ENCODE measurements at places on chromosomes 16 and 17.
A peak's percentile ranks its signal among the peaks of the same experiment; 100 is the strongest.

GRCh38 chr17:42072323-42073187 is 22.2 kb upstream of the C17orf113 start:
- DNase-seq = no peak

- DNase-seq = no peak
These were observed 59.6 kb downstream of the ANKFY1 start for GRCh38 chr17:4204190-4204589.

DNA sequence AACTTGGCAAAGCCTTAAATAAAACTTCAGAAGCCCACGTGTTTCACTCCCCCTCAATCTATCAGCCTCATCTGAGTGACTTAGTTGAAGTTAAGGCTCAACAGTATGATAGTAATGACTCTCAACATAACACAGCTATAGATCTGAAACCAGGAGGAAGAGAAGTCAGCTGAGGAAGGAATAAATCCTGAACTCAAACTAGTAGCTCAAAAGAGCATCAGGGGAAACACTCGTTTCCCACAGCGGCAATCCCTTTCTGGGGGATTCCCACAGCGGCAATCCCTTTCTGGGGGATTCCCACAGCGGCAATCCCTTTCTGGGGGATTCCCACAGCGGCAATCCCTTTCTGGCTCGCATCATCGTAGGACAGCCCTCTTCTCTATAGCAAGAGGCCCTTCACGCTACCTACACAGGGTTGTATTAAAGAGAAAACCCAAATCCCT is 56.8 kb downstream of the ZZEF1 start:
- DNase-seq = no peak

DNA sequence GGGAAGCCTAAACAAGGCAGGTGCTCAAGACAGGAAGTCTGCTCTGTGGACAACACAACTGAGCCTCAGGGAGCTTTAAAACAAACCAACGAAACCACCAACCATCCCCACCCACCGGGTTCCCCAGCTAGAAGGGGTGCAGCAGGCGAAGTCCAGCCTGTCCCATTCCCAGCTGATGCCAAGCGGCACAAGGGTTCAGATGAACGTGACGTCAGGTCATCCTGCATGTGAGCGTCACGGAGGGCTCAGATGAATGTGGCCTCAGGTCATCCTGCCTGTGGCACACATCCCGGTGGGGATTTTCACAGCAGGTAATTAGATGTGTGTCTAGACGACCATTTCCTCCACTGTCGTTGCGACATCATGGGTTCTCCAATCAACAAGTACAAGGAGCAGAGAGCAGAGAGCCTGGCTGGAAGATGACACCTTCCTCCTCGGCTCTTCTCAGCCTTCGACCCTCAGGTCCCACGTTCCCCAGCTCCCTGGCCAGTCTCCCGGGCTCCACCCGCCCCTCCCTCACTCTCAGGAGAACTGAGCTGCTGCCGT is 246.5 kb downstream of the FOXL1 start:
- DNase-seq = no peak

GRCh38 chr17:6669479-6670212 is 18.1 kb downstream of the C17orf100 start:
- DNase-seq = no peak

GRCh38 chr17:32142038-32142856 is at the start of gene RHOT1:
TSS of gene RHOT1 (plus strand) at chr17:32142502. CDS start at chr17:32142693, 191 bp downstream.
- DNase-seq = peak; percentile 64

- no peak for DNase-seq
These were observed 23.8 kb upstream of the EIF1 start for GRCh38 chr17:41664587-41665565.

DNA sequence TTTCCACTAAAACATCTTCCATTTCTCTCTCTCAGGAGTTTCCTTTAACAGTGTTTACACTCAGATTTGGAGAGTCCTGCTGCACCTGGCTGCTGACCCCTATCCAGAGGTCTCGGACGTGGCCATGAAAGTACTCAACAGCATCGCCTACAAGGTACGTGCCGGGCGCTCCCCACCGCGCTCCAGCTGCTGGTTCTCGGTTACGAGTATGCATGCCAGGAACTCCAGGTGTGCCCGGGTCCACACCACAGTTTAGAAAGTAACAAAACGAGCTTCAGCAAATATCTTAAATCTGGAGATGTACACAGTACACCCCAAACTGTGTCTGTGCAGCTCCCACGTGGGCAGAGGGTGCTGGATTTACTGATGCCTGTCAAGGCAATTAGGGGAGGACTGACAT is 82.9 kb upstream of the CHMP6 start:
- no peak for DNase-seq

GRCh38 chr17:2023692-2024571 is 1.2 kb downstream of the RTN4RL1 start:
- DNase-seq = peak; percentile 64

DNA sequence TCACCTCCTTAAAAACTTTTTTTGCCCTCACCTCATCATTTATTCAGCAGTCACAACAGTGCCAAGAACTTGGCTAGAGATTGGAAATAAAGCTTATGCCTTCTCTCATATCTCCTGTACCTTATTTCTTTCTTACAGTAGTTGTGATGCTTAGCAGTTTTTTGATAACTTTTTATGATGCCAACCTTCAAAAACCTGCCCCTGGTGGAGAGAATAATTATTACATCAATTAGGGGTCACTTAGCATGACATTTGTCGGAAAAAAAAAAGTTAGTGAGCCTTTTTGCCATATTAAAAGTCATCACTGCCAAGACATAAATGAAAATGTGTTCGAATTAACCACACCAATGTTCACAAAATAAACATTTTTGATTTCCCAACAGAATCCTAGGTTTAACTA is 296.6 kb downstream of the WWOX start:
- no peak for DNase-seq

DNA sequence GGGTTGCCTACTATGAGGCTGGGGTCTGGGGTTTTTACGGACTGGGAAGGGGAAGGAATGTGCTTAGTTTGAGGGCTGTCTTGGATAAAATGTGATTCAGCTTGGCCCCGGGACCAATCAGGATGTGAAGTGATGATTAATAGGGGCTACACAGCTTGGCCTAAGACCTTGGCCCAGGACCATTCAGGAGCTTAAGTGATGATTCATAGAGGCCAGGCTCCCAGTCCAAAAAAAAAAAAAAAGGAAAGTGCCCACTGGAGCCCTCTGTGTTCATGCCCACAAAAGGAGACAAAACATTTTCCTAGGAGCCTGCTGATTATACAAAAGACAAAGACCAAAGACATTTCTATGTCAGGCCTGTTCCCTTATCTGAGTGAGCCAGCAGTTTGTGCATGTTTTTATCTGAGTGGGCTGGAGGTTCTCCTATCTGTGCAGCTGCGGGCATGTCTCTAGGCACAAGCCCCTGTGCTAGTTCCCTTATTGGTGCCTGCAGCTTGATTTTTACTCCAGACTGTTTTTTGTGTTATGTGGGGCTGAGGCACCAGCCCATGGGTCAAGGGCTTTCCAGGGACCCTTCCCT is 898.2 kb upstream of the GOT2 start:
- no peak for DNase-seq

DNA sequence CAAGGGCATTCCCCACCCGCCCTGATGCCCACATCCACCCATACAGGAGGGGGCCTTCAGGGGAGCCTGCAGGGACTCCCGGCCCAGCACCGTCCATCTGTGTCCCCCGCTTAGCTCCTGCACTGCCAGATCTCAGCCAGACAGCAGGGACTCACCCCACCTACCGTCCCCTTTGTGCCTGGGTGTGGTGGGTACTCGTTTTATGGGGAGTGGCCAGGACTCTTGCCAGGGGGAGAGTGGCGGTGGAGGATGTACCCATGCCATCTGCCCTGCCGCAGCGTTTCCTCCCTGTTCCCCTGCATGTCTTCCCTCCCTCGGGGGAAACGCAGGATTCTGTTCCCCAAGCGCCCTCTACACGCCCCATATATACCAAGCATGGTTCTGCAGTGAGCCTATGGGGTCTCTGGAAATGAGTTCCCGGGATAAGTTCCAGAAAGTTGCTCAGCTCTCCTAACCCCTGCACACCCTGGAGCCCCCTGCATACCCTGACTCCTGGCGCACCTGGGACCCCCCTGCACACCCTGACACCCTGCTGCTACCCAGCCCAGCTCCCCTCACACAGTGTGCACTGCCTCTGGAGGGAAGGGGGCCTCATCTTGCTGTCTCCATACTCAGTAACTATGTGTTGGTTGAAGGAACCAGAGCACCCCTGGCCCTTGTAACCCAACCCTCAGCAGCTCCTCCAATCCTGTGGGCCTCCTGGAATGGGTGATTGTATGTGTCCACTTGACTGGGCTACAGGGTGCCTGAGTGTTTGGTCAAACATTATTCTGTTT is 4.2 kb upstream of the MAFG start:
- DNase-seq = no peak

DNA sequence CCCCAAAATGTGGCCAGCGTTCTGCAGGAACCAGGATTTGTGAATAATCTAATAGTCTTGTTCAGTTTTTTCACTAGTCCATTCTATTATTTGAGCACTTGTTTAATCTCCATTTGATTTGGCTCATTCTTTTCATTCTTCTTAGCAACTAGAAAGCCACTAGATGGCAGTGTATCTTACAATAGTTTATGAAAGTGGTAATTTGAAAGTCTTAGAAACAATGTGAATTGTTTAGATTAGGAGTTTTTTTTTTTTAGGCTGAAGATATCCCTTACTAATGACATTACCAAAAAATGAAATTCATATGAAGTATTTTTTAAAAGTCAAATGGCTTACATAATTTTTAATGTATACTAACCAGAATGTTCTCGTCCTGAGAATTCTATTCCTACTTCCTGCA is 6.7 kb downstream of the ERI2 start:
- peak; percentile 35 for DNase-seq

- DNase-seq = no peak
These were observed 20.9 kb downstream of the CARD14 start for GRCh38 chr17:80190716-80191115.

DNA sequence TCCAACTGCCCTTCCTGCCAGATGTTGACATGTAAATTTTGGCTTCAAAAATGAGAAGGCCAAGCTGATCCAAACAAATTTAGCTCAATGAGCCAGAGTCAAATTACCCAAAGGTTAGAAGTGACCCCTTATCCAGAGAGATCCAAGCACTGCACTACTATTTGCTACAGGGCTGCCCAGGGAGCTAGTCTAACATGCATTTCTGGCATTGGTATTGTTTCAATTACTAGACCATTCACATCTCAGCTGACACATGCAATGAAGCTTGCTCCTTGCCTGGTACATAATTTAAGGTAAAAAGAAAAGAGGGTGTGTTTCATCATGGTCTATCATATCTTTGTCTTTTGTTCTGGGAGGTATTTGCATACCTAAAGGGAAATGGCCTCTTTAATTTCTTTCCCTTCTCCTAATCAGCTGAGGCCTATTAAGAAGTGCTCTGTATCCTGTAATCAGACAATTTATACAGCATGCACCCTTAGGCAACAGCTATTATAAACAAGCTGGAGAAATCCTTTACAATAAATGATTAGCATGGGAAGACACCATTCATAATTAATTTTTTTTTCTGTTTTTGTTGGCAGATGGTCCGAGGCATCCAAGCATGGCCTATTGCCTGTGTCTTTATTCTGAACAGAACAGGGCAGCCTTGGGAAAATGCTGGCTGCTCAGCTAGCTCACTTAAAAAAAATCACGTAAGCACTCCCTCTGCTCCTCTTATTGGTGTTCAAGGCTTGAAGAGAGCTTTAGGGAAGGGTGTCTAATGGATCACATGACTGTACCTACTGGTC is 161.5 kb upstream of the SALL1 start:
- DNase-seq = no peak

- peak; percentile 98 for DNase-seq
These were observed 22.8 kb downstream of the NUP85 start for GRCh38 chr17:75228305-75228704.

Data from inflammatory macrophage (primary cell).